Mesothelial cell of epicardium (in vitro differentiated cells): ENCODE measurements at places on chromosomes 4 and X.

DNA sequence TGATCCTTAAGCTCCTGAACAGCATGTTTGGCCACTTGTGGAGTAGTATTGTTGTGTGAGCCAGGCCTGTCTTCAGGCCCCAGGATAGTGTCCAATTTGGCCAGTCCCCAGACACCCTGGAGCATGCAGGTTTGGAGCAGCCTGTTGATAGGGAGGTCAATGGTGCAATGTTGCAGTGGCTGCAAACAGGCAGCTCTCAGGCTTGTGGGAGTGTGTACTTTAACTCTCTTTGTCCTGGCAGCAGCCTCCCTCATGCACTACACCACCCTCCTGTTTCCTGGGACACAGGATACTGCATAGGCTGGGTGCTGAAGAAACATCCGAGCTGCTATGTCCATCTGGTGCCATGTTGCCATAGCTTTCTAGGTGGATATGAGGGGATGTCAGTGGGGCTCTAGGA, 24.0 kb downstream of the TECRL start:
- no peak for DNase-seq

DNA sequence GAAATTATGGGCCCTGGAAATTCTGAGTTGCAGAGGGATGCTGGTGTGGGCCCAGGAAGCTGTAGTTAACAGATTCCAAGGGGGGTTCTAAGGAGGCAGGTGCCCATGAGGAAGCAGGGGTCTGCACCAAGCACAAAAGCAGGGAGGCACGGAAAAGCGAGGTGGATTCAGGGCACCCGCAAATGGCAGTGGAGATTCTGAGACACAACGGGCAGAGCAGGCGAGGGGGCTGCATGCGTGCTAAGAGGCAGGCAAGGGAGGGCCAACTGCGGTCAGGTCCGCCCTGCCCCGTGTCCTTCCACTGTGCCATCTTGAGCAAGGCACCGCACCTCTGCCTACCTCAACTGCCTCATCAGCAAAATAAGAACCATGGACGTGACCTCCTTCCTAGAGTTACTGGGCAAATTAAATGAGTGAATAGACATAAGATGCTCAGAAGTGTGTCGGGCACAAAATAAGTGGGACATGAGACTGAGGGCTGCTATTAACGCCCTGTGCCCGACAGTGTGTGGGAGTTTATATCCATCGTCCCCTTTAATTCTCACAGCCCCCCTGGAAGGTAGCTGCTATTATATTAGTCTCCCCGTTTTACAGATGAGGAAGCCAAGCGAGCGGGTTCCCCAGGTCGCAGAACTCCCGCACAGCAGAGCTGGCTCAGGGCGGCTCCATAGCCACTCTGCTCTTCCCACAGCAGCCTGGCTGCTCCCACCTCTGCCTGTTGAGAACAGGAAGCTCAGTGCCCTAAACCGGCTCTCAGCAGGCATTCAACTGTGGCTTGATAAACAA, 67.6 kb downstream of the PPP2R2C start:
- no peak for DNase-seq

DNA sequence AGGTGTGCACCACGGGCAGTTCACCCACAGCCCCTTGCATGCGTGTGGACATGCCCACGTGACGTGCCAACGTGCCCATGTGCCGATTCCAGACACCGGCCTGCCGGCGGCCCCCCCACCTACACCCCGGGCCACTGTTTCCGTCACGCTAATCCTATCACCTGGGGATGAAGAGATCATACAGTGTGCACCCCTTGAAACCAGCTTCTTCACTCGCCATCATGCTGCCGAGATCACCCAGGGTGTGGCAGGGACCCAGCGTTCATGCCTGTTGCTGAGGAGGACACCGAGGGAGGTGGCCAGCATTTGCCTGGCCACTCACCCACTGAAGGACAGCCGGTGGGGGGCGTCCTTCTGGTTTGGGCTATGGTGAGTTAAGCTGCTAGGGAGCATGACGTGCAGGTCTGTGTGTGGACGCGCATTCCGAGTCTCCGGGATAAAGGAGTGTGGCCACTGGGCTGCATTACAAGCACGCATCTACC, 14.1 kb downstream of the CTBP1 start:
- no peak for DNase-seq

GRCh38 chr4:145796346-145796745, 116.4 kb downstream of the C4orf51 start:
- no peak for DNase-seq

- no peak for DNase-seq
Observed at GRCh38 chr4:100786481-100786880, 268.7 kb upstream of the EMCN start.

GRCh38 chr4:69360271-69360670, 80.0 kb downstream of the UGT2B28 start:
- DNase-seq: no peak

- no peak for DNase-seq
Observed at GRCh38 chr4:150299816-150300215, 221.6 kb downstream of the DCLK2 start.

- DNase-seq: no peak
Observed at GRCh38 chr4:94849901-94850300, 92.1 kb downstream of the BMPR1B start.

- no peak for DNase-seq
Observed at GRCh38 chr4:48375651-48376304, 34.4 kb downstream of the SLAIN2 start.
